ENCODE measurements at places on chromosomes 3 and 15.

- DNase-seq, result no peak
Observed at GRCh38 chr3:13141991-13142412, 68.8 kb upstream of the IQSEC1 start.

DNA sequence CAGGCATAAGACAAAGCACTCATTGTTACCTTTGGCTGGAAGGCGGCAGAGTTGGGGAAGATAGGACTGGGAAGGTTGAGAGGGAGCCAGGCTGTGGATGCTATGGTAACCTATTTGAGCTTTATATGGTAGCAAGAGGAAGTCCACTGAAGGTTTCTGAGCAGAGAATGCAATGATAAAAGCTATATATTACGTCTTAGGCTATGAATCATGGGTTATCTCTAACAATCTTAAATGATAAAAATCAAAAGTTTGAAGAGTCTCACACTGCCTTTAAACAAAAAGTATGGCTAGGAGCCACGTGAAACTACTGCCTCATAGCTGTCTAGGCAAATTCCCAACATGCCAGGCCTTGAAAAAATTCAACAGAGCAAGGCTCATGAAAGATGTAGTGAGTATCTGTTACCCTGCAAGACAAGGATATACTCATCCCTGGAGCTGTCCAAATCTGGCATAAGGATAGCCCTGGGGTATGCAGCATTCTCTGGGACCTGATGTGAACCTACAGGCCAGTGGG is 4.1 kb downstream of the P3H2 start:
- DNase-seq, result no peak

- no peak for DNase-seq
Observed at GRCh38 chr3:97131476-97131875, 317.1 kb downstream of the EPHA6 start.

DNA sequence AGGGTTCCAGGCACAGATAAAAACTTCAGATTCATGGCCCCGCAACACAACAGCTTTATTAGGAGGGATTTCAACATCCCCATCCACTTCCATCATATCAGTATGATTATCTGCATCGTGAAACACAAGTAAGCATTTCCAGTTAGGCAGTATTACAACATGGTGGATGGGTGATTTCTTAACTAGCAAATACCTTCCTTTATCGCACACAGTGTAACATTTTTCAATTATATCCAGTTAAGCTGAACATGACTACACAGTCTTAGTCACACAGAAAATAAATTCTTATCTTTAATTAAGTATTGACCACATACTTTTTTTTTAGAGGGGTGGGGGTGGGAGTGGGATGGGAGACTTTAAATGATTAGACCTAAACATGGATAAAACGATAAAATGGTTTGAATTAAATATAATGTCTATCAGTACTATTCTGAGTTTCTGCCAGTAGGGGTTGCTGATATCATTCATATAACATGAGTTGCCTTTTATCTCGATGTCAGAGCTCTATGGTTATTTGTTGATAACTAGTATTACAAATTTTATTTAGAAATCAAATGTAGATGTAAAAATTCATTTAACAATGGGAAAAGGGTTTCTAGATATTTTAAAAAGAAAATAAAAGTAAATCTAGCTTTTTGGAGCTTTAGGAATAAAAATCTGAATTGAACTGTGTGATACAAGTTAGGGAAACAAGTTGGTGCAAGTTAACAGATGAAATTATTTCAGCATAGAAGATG is 146.6 kb downstream of the TBL1XR1 start:
- no peak for DNase-seq

DNA sequence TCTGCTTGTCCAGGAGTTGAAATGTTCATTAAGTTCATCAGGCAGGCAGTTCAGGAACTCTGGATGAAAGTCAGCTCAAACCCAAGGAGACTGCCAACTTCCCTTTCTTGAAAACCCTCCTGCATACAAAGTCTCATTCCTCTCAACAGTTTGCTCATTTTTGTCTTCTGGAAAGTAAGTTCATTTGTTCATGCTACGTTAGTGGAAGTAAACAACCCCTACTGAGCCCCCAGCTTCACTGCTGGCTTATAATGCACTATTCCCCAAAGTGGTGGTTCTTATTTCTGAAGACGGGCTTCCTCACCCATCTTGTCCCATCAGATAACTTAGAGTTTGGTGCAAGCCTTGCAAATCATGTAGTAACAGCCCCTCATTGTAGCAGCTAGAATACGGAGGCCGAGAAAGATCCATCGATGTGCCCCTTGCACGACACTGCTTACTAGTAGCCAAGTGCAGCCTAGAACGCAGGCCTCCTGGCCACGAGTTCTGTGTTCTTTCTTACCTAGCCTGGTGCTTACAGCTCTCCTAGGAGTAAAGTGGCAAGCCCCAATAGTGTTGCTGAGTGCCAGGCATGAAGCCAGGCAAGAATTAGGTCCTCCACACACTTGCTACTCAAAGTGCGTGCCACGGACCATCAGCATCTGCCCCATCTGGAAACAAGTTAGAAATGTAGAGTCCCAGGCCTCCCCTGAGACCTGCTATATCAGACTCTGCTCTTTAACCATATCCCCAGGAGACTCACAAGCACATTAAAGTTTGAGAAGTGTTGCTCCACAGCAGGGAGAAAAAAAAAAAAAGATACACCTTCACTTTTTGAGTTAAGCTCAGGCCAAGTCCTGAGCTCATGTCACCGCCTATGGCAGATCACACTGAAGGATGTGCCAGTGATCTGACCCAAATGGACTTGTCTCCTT is 82.5 kb downstream of the RFTN1 start:
- DNase-seq, result no peak

DNA sequence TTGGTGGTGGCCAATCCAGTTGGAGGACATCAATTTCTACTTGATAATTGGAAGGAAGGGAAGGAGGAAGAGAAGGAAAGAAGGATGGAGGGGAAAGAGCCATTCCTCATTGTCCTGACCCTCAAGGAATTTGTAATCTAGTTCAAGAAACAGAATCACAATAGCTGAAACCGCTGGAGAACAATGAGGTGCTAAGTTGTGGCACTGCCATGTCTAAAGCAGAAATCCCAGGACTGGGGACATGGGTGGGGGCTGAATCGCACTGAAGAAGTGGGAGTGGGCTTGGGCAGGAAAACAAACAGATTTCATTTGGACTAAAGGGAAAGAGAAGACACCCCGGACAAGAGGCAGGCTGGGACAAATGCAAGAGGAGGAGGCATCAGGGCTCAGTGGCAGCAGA is 183.6 kb downstream of the UACA start:
- no peak for DNase-seq

- DNase-seq, result no peak
Observed at GRCh38 chr3:170621256-170621655, 35.4 kb upstream of the SLC7A14 start.

GRCh38 chr3:61628636-61629035 is 67.3 kb downstream of the PTPRG start:
- DNase-seq, result no peak

GRCh38 chr3:164940745-164941144 is 137.6 kb downstream of the SI start:
- no peak for DNase-seq

- DNase-seq, result no peak
Observed at GRCh38 chr3:105866656-105867653, 1.9 kb downstream of the CBLB start.

DNA sequence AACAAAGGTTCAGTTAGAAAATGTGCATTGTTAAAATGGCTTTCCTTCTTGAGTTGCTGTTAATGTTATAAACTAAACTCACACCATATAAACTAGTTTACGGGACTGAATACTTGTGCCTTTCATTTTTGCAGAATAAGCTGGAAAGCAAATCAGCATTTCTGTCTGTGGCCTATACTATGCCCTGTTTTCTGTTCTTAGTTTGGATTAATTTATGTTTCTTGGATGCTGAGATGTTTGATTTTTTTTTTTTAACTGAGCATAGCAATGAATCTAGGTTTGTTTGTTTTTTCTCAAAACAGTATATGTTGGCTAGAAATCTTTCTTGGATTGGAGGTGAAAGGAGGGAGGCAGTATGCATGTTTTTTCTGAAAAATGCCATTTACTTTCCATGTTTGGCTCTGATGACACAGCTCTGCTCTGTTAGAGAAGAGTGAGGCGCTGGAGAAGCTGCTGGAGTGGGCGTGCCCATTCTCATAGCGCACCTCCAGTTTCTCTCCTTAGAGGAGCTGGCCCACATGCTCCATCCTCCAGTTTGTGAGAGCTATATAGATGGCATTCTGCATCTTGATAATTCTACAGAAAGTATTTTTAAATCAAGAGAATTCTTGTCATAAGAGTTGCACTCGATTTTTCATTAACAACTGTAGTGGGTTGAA is 423.6 kb upstream of the TPM1 start:
- DNase-seq, result no peak

- DNase-seq, result no peak
Observed at GRCh38 chr15:58381697-58382096, 50.1 kb upstream of the LIPC start.

DNA sequence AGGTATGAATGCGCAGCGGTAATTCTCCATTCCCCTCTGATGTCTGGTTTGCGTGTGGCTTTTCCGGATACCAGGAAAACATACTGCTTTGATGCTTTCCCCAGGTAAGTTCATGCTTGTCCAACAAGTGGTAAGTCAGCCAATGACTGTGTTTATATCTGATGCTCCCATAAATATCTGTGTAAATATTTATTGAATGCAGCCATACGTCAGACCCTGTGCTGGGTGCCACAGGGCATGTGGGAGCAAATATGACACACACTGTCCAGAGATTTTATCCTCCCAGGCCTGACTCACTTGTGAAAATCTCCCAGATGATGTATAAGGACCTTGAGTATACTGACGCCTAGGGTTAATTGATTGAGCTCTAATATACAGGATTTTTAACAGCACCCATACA is 29.6 kb upstream of the CEMIP start:
- DNase-seq, result no peak

- no peak for DNase-seq
Observed at GRCh38 chr3:187069857-187070516, 69.3 kb downstream of the RPL39L start.

- DNase-seq, result no peak
Observed at GRCh38 chr3:171508206-171508605, 48.0 kb upstream of the TNIK start.

- DNase-seq, result no peak
Observed at GRCh38 chr15:101264911-101265641, 12.2 kb downstream of the SELENOS start.

DNA sequence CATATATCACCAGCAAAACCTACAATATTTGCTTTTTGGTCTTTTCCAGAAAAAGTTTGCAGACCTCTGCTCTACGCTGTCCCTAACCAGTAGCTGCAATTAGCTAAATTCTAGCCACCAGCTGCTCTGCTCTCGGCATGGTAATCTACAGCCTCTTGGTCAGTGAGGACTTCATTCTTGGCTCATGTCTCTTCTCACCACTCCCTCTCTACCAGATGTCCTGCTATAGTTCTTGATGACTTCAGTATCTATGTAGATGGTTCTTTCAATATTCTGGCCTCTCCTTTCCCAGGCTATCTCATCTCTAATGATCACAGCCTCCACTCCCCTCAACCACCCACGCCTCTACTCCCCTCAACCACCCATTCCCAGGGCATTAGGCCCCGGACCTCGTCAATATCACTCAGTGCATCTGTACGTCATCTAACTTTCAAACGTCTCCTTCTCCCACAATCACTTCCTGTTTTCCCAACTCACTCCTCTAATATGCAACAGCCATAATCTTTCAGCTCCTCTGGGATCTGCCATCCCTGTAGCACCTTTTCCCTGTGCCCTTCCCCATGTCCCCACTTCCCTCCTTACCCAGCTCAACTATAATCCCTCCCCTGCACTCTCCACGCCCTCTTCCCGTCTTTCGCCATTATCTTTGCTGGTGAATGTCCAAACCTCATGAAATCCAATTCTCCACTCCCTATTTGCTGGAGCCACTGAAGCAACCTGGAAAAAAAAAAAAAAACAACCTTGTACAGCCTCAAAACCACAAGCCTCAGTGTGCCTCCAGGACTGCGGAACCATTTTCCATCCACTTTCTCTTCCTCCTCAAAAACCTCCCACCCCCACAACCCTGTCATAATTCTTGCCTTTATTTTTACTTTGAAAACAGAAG is 429.4 kb upstream of the PROK2 start:
- no peak for DNase-seq

DNA sequence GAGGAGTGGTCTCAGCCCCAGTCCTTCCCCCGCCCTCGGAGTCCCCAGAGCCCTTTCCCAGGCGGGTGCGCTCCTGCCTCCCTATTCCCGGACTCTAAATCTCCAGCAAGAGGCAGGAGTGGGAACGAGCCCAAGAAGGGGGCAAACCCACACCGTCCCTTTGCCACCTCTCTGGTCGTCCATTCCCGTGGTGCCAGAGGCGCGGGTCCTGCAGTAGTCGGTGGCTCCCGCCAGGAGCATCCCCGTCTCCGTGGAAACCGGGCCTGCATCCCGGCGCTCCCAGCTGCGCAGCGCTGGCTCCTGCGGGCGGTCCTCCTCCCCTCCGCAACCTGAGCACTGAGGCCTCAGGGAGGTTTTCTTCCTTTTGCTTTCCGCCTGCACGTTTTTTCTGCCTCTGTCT is 44.8 kb downstream of the LHFPL4 start:
- no peak for DNase-seq

- DNase-seq, result no peak
Observed at GRCh38 chr15:44427756-44428724, 611 bp downstream of the CTDSPL2 start.

DNA sequence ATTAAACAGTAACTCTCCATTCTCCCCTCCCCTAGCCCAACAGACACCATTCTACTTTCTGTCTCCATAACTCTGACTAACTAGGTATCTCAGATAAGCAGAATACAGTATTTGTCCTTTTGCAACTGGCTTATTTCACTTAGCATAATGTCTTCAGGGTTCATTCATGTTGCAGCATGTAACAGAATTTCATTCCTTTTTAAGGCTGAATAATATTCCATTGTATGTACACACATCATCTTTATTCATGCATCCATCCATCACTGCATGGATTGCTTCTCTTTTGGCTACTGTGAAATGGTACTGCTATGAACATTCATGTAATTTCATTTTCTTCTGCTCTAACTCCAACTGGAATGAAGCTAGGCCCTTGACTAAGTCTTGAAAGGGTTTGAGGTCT is 2.0 kb upstream of the PTPN23 start:
- no peak for DNase-seq

GRCh38 chr3:57967590-57967989 is 40.6 kb upstream of the FLNB start:
- no peak for DNase-seq

Data from activated T-cell treated with anti-CD3 and anti-CD28 coated beads, Interleukin-2, amount 50 U/mL, for 4 hours (primary cell).